CD4-positive, alpha-beta T cell treated with Interleukin-17A for 4 hours (primary cell): ENCODE measurements at places on chromosomes 7 and 10.

DNA sequence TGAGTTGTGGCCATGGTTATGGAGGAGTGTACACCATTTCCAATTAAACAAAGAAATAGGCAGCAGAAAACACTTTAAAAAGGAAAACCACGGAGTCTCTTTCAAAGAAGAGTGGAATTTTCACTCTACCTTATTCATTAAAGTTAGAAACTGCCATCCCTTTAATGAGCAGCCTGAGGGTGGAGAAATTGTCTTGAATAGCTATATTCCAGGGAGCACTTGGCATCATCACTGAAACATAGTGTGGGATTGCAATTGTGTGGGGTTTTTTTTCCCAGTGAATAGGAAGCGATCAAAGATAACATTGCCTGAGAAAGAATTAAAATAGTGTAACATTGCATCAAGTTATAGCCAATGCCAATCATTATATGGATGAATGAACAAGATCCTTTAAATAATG, 191.6 kb downstream of the TEX36 start:
- DNase-seq, result no peak

DNA sequence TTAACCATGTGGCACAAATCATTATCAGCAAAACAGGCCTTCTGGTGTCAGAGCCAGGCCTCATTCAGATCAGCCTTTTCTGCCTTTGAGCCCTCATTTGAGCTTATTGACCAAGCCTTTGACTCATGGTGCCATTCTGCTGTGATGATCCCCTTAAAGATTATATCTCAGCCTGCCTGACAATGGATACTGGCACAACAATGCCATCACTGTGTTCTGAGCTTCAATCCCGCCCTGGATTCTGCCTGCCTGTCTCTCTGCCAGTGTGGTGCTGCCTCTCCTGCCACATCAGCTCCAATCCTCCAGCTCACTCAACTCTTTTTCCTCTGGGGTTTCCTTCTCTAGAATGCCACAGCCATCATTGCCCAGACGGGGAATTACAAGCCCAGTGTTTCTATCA, 52.6 kb downstream of the SRI start:
- DNase-seq, result no peak

- DNase-seq, result peak; percentile 61
Measured at GRCh38 chr10:93288679-93289634, 193.2 kb downstream of the MYOF start.

GRCh38 chr7:23184709-23185359, 3.0 kb downstream of the NUP42 start:
- DNase-seq, result no peak

- DNase-seq, result no peak
Measured at GRCh38 chr7:71716690-71717089, 584.7 kb downstream of the GALNT17 start.

DNA sequence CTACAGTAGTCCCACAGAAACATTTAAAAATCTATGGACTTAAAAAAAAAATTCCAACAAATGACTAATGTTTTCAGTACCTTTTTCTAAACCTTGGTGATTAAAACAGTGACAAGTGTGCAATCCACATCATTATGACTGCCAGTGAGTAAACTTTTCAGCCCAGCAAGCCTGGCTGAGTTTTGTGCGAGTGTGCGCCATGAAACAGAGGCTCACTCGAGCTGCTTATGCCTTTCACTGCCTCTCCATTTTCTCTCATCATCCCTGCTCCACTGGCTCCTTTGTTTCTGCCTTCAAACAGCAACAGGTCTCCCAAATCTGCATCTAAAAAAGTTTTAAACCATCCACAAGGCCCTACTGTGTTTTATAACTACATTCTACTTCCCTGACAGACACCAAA, 105.8 kb downstream of the USP6NL start:
- no peak for DNase-seq

DNA sequence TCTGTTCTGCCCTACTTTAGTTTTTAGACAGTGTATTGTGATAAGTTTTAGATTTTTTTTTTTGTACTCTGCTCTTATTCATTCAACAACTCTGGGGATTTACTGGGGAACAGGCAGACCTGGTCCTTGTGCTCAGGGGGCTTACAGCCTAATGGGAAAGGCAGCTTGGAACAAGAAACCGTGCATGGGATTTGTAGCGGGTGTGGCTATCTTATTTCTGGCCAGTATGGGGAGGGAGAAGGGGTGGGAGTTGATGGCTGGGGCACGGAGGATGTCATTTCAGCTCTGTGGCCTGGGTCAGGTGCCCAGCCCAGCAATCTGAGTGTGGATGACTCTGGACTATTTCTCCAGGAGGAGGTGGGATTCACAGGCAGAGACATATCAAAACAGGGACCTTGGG, 47.0 kb downstream of the GRK5 start:
- DNase-seq, result no peak

DNA sequence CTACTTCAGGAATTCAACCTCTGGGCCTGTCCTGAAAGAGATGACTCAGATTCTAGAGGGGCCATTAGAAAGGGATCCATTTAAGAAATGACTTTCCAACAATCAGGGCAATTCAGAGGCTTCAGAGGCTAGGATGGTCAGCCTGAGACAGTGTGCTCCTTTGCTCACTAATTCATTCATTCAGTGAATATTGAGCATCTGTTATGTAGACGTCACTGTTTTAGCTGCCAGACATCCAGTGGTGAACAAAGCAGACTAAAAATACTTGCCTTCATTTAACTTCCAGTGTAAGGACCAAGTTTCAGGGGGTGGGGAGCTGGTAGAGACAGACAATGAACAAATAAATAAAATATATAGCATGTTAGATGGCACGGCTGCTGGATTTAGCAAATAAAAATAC, 1.6 kb downstream of the KIAA1217 start:
- no peak for DNase-seq

GRCh38 chr10:124114696-124115095, 21.3 kb upstream of the CHST15 start:
- no peak for DNase-seq

- no peak for DNase-seq
Measured at GRCh38 chr10:117541909-117542705, 439 bp upstream of the EMX2 start.

GRCh38 chr10:88702848-88703597, 3.0 kb upstream of the LIPK start:
- no peak for DNase-seq

GRCh38 chr7:46153951-46154787, 233.1 kb upstream of the IGFBP3 start:
- no peak for DNase-seq

DNA sequence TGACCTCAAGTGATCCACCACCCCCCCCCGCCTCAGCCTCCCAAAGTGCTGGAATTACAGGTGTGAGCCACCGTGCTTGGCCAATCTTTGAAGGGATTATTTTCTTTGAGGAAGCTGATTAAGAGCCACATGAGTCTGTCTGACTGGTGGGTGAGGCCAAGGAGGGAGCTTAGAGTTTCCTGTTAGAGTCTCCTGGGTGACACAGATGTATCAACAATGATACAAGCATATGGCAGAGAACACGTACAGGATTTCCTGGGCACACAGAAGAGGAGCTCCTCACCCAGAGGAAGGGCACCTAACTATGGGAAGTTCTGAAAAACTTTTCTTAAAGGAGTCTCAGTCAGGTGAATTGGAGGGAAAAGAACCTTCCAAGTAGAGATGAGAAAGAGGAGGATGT, 69.4 kb downstream of the GOLGA7B start:
- DNase-seq, result no peak

- peak; percentile 9 for DNase-seq
Measured at GRCh38 chr7:6479067-6479466, 31.3 kb upstream of the DAGLB start.

DNA sequence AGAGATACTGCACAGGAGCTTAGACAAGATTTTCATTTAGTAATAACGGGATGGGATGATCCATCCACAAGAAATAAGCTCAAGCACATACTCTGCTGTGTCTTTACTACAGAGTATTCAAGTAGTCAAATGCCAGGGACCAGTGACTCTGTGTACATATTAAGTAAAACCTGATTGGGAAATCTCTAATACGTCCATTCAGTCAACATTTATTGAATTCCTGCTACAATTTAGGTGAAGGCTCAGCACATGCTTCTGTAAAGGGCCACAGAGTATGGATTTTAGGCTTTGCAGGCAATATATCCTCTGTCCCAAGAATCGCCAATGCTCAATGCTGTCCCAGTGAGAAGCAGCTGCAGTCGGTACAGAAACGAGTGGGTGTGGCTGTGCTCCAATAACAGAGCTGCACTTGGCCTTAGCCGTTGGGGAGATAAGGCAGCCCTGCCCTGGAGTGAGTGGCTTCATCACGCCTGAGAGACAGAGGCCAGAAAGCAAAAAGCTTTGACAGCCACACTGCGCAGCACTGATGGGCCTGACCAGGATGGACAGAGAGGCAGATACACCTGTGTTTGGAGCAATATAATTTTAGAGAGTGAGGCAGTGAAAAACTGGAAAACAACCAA, 186.8 kb downstream of the PARD3 start:
- no peak for DNase-seq

DNA sequence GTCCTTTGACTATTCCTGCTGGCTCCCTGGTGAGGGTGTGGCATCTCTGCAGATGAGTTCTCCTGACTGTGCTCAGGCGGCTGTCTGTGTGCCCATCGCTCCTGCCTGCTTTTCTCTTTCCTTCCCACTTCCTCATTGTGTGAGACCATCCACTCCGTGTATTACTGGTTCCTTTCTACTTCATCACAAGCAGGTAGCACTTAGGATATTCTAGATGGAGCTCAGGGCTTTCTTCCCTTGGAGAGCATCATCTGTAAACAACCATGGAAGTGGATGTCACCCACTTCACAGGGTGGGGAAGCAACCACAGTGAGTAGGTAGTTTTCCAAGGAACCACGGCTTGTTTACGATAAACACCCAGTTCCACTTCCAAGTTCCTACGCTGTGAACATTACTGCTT, 15.7 kb downstream of the DNAJB6 start:
- DNase-seq, result no peak
